ENCODE measurements at places on chromosomes 2 and 18.

- no peak for DNase-seq
Measured at GRCh38 chr2:43745457-43745856, 28.4 kb upstream of the DYNC2LI1 start.

DNA sequence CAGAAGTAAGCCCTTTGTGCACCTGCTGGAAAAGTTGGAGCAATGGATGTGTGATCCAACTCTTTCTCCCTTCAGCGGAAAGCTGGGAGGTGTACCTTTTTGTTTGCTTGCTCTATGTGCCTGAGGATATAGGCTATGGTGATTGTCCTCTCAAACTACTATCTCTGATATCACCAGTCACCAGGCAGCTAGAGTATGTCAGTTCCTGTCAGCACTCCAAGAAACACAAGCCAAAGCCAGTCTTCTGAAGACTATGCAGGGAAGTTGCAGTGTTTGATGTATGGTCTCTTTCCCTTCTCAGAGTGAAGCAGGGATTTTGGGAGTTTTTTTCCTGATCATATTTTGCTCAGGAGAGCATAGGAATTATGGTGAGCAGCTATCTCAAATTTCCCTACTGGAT lies 146.4 kb downstream of the PTH2R start:
- DNase-seq: no peak

GRCh38 chr2:160247296-160248035 lies 47.4 kb upstream of the ITGB6 start:
- no peak for DNase-seq

GRCh38 chr2:127216095-127216494 lies 4.0 kb downstream of the CYP27C1 start:
- DNase-seq: no peak

- DNase-seq: no peak
Measured at GRCh38 chr18:42163321-42163720, 208.3 kb downstream of the PIK3C3 start.

- no peak for DNase-seq
Measured at GRCh38 chr2:223860809-223861738, 23.7 kb upstream of the AP1S3 start.

DNA sequence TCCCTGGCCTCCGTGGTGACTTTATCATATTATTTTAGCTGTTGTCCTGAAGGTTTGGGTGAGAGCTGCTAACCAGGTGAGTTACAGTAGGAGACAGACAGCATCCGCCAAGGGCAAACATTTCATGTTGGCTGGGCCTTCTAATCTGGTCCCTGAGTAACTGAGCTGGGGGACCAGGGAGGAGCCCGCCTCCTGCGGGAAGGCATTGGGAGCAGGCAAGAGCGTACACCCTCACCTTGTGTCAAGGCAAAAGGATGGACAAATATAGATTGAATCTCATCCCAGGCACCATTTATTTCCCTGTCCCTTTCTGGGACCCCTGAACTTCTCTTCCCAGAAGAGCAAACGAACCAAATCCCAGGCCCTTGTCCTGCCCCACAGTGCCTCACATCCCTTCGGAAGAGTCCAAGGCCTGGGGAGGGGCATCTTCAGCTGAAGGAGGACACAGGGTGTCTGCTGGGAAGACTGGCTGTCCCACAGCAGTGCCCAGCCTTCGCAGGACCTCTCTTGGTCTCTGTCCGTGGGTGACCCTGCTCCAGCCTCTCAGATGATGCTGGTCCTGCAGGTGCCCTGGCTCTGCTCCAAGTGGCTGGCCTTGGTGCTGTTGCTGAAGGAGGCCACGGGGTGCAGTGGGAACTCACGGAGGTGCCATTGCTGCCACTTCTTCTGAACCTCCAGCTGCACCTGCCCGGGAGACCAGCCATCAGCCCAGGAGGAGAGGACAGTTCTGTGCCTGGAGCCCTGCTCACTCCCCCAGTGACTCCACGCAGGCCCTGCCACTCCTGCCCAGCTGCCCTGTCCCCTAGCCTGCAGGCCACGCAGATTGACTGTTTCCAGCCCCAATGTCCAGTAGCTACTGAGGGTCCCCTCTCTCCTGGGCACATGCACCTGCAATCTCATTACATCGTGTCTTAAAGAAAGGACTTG lies 8.2 kb downstream of the TMEM37 start:
- DNase-seq: no peak

GRCh38 chr2:240182001-240182400 lies 41.5 kb upstream of the OTOS start:
- DNase-seq: no peak

DNA sequence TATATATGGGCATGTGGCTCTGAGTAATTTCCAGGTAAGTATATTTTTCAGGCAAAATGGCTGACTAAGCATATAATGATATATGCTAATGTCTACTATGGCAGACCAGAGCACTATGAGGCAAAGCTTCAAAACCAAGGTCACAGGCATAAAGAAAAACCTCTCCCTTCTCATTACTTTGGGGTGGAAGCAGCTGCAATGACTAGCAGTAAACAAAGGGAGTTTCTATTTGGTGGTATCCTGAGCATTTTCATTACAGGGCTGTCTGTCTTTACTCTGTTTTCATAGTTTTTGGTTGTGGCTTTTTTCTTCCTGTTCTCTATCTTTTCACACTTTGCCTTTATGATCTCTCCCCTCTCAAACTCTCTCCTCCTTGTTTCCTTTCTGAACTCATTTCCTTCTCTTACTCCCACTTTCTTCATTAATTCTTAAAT lies 15.6 kb downstream of the PDE6D start:
- no peak for DNase-seq

GRCh38 chr2:176096243-176096985 lies 3.2 kb upstream of the HOXD12 start:
- DNase-seq: no peak

- no peak for DNase-seq
Measured at GRCh38 chr2:144595686-144596072, 75.8 kb upstream of the ZEB2 start.

DNA sequence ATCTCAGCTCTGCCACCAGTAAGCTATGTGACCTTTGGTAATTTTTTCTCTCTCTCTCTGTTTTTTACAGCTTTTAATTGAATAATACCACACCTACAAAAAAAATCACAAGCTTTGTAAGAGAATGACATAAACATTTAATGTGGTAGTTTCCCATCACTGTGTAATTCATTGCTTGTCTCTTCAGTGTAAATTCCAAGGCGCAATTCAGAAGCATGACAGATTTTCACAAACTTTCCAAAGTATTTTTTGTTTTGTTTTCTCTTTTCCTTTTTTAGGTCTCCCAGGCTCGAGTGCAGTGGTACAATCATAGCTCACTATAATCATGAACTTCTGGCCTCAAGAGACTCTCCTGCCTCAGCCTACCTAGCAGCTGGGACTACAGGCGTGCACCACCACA lies 25.0 kb upstream of the PPM1B start:
- no peak for DNase-seq

DNA sequence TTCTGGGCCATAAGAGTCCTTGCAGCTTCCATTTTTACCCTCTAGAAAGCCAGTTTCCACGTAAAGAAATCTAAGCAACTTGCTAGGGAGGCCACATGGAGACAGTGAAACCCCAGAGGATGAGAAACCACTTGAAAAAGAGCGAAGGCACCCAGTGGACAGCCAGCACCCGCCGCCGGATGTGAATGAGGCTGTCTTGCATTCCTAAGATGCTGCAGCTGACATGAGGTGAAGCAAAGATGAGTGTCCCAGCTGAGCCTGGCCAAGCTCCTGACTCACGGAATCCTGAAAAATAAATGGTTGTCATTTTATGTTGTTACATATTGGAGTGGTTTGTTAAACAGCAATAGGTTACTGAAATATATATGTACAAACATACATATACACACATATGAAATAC lies 65.9 kb upstream of the STPG4 start:
- DNase-seq: no peak

GRCh38 chr2:68767031-68767961 lies 32.7 kb downstream of the ARHGAP25 start:
- DNase-seq: no peak
